ENCODE measurements at places on chromosomes 5 and 9.

- no peak for DNase-seq
These were observed 528.6 kb upstream of the PTPRD start for GRCh38 chr9:11141357-11141756.

DNA sequence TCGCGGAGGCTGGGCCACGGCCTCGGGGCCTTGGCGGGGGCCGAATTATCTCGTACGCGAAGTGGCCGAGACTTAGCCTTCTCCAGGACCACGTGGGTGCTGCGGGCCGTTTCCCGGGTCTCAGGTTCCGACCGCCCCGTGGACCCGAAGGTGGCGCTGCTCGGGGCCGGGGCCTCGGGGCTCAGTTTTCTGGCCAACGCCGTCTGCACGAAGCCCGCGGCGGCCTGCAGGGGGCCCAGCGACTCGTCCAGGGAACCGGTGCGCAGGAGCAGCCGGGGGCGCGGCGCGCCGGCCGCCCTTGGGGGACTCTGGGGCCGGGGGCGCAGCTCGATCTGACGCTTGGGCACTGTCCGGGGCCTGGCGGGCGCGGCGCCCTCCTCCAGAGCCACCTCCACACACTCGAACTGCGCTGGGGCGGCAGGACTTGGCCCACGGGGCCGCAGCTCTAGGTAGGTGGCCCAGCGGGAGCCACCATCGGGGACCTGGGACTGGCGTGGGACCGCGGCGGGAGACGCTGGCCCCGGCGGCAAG is 716 bp downstream of the PROB1 start:
- DNase-seq: no peak

DNA sequence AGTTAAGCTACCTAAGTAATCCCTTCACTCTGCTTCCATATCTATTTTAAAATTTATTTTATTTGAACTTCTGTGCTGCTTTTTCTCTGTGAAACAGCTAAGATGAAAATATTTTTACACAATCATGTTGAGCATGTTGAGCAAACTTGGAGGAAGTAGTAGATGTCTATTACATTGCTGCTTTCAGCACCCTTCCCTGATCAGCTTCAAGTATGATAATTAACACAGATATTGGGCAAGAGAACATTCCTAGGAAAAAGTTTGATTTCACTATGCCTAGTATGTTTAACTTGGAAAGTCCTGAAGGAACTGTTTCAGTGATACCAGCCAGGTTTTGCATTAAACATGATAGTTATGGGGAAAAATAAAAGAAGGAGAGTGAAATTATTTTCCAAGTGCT is 283.6 kb downstream of the ELAVL2 start:
- DNase-seq: no peak

DNA sequence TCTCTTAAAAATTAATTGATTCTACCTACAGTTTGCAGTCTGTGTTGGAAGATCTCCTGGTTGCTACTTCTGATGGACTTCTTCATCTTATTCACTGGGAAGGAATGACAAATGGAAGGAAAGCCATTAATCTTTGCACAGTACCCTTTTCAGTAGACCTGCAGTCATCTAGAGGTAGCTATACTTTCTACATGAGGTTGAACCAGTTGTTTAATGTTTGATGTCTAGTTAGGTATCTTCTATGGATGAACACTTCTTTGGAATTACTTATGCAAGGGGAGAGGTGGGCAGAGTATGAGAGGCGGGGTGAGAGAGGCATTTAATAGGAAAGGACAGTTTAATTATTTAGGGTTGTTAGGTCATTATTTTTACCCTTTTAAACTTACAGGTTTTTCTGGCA is 91.2 kb downstream of the RIC1 start:
- no peak for DNase-seq

DNA sequence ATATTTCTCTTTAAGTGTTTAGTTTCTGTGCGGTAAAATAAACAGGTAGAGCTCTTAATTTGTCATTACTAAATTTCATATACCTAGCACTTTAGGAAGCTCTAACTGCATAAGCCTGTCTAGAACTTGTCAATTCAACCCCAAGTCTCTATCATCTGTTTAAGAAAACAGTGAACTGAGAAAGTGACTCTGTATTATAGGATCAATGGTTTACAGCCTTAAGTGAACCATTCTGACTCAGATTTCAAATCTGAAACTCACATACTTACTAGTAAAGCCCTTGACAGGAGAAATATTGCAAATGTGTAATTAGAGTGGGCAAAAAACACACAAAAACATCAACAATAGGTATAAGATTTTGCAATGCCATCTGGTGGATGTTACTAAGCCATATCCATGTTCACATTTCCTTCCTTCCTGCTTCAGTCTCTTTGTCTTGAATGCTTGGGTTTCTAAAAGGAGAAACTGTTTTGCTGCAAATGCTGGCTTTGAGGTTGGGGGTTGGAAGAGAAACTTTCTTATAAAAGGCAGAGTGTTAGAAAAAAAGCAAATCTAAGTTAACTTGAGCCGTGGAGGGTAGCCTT is 101.8 kb downstream of the DOCK8 start:
- no peak for DNase-seq

DNA sequence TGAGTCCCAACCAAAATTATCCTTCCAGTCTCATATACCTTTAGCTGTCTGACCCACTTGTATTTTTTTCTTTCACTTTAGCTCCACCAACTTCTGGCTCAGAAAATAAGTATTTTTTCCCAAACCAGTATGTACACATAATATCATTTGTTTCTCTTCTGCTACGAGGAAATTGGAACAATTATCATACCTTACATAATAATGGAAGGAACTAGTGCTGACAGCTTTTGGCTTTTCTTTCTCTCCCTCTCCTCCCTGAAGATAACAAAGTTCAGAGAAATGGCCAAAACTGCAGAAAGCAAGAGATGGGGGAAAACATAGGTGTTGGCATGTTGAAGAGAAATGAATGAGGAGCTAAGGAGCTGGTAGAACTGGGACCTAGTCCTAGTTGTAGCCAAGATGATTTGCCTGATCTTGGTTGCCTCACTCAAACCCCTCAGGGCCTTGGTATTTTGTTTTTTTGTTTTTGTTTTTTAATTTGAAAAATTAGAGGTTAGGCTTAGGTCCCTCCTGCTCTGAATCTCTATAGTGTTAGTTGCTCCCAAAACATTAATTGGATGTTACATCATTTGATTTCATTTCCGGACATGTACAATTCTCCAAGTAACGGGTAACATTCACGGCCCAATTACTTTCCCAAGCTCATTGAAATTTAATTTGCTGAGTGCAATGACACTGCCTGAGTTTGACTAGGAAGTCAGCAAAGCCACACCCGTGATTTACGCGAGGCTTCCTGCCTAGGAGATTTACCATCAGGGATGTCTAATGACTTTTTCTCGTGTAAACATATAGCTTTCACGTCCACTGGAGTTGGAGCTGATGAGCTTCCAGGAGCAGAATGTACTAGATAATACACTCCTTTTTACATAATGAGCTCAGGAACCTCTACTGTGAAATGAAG is 291.6 kb downstream of the TLE1 start:
- no peak for DNase-seq

DNA sequence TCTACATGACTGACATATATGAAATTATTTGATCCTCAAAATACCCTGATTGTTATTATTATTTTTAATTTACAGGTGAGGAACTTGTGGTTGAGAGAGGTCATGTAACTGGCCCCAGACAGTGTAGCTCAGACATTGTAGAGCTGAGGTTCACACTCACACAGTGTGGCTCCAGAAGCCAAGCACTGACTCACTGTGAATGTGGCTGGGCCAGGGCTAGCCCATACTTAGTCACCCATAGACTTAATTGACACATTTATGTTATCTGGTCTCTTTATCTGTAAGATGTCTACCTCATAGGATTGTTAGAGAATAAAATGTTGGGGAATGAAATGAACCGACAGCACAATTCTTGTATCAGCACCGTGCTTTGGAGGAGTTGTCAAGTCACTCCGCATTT is 24.9 kb upstream of the CCDC112 start:
- no peak for DNase-seq

DNA sequence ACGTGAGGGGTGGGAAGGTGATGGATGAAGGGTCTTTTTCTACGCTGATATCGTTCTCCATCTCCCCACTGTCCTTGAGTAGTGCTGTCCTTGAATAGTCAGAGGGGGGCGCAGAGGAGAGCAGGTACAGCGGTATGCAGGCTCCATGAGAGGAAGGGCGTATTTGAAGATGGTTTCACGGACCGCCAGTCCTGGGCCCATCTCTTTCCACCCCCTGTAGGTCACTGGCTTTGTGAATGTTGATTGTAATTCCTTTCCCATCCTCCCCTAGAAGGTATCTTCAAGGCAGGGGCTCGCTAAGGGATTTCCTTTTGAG is 40.8 kb upstream of the DAB2IP start:
- no peak for DNase-seq

DNA sequence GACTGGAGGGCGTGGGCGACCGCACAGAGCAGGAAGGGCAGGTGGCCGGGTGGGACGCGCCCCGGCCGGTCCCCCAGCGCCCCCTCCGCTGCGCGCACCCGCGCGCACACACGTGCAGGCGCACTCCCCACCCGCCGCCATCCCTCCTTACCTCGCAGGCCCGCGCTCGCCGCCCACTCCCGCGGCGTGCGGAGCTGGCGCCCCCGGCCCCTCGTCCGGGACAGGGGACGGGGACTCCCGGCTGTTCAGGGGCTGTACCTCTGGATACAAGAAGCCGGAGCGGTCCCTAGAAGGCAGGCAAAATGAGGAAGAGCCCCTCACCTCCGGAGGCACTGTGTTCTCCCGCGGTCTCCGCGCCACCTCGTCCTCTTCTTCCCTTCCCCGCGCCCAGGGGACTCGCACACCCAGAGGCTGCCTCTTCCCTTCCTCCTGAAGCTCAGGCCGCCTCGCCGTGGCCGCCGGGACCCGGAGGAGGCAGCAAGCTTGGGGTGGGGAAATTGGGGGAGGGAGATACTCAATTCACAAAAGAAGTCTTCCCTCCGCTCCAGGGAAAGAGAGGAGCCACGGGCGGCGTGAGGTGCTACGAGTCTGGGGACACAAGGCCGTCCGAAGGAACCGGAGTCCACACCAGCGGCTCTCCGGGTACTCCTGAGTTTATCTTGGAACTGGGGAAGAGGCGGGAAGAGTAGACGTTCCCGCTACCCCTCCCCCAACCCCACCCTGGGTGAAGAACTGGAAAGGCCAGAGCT is 1.4 kb upstream of the GABRB2 start:
- DNase-seq: no peak

Measured in stimulated activated CD8-positive, alpha-beta memory T cell treated with anti-CD3 and anti-CD28 coated beads, Interleukin-15, amount 100 ng/mL, for 1 hour (primary cell).